ENCODE measurements at places on chromosomes 11 and 22.

DNA sequence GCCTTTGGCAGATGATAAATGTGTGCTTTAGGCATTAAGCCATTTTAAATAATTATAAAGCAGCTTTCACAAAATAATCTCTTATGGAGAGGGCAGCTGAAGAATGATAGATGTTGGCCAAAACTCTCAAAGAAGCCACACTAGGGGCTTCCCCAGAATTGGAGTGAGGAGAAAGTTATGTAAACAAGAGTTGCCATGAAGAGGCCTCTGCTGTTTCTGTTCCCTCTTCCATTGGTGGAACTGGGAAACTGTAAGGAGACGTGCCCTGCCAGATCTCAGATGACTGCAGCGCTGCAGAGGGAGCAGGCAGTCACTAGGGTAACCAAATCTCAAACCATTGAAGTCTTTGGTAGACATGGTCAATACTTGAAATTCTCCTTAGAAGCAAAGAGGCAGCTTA is 19.4 kb upstream of the APLP2 start:
- DNase-seq: no peak

GRCh38 chr11:33875621-33876294 is 16.1 kb downstream of the LMO2 start:
- no peak for DNase-seq

- DNase-seq: no peak
Observed at GRCh38 chr11:57338142-57338541, at the start of gene P2RX3. Gene P2RX3 (plus strand): TSS chr11:57338352. CDS start chr11:57338551, 199 bp downstream.

DNA sequence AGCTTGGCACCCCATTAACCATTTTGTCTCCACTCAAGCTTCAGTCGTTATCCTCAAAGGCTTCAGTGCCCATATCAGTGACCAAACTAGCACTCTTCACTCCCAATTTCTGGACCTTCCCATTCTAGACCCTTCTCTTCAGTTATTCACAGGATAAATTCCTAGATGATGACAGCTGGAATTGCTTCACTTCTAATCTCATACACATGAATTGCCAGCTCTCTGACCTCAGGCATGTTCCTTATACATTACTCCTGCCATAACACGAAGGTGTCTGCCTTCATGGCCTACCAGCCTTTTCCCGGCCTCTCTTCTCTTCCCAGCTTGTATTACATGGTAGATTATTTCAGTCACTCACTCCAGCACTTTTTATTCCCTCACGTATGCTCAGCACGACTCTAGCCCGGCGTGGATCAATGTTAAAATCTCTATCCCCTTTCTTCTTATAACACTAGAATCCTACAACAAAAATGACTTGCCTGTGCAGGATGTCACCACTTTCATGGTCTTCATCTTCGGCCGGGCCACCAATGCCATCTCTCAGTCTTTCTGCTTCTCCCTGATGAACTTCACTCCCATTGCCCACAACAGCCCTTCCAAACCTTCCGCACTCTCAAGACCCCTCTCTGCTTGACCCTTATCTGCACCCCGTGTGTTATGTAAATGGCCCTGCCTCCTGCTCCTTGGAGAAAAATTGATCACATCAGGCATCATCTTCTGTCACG is 36.9 kb downstream of the EIF3F start:
- peak; percentile 11 for DNase-seq

DNA sequence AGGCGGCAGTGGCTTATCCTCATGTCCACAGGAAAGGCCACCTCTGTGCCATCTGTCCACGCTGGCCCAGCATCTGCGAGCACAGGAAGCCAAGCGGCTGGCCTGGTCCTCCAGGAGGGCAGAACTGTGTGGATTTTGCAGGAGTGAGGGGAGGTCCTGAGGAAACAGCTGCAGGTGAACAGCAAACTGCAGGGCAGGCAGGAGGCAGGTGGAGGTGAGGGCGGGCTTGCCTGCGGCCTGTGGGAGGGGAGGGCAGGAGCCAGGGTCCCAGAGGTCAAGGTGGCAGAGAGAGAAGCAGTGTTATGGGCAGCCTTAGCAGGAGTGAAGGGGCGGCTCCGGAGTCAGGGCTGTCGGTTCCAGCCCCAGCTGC is 369.7 kb downstream of the SHANK2 start:
- DNase-seq: no peak

DNA sequence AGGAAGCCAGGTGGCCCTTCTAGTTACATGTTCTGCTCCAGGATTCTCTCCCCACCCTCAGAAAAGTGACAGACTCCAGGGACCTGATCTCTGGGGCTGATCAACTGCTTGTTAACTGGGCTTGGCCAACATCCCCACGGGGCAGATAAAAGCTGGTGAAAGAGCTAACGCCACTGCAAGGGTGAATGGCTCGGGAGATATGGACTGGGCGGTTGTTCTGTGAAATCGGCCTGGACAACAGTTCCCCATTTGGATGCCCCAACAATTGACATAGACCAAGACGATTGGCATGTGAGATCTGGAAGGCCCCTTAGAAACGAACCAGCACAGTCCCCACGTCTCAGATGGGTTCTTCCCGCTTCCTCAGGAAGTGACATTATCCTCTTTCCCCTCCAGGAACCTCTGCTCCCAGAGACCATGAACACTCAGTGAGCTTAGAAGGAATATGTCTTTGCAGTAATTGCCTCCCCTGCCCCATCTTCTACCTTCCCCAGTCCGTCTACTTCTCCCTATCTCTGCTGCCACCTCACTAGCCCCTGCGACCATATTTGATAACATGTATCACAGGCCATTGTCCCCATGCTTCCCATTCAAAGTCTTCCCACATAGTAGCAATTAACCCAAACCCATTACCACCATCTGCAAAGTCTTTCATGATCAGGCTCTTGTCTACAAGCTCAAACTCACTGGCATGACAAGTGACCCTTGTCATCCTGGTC is 5.6 kb upstream of the PRG2 start:
- DNase-seq: no peak

DNA sequence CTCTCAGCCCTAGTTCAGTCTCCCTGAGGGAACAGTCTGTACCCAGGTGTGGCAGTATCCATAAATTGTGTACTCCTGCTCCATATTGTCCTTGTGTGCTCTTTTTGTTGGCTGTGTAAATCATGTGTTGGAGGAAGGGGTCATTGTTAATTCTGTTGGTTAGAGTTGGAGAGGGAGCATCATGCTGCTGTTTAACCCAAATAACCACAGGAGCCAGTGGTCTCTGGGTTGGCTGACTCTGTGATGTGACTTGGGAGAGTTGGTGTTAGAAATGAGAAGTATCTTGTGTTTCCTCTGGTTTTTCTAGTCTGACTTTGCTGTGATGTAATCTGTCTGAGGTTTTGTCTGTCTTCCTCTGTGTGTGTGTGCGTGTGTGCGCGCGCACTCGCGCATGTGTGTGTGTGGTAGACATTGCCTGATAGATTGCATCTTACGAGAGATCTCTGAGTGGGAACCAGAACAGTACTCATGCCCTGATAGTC is 30.5 kb downstream of the CTNND1 start:
- peak; percentile 87 for DNase-seq

GRCh38 chr11:69538854-69539253 is 57.4 kb downstream of the LINC01488 start:
- no peak for DNase-seq

DNA sequence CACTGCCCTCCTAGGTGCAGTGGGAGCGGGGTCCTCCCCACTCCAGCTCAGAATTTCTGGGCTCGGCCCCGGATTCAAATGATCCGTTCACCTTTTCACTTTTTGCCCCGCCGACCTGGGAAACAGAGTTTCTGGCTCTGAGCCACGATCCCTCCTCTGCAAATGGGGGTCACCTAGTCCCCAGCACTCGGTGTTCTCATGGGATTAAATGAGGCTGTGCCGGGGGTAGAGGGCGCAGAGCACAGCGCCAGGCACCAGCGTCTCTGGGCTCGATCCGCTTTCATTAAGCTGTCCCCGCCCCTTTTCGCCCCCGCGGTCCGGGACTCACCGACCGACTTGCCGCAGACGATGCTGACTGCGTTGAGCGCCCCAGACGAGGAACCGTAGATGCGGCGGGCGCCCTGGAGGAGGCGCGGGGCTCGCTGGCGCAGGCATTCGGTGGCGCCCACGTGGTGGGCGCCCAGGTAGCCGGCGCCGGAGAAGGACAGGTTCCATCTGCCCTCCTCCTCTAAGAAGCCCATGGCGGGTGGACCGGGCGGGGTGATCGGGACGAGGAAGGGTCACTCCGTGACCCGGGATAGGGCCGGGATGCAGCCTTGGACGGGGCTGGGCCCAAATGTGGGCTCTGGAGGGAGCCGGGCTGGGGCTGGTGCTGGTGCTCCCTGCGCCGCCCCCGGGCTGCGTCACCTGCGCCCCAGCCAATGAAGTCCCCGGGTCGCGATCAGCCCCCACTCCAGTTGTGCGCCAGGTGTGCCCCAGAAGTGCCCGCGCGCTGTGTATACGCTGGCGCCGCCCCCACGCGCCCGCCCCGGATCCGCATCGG is at the start of gene PNPLA5:
TSS of gene PNPLA5 (minus strand) at position 654 of the 823 bp plus-strand sequence. CDS start at position 521, 133 bp downstream.
- peak; percentile 62 for DNase-seq

DNA sequence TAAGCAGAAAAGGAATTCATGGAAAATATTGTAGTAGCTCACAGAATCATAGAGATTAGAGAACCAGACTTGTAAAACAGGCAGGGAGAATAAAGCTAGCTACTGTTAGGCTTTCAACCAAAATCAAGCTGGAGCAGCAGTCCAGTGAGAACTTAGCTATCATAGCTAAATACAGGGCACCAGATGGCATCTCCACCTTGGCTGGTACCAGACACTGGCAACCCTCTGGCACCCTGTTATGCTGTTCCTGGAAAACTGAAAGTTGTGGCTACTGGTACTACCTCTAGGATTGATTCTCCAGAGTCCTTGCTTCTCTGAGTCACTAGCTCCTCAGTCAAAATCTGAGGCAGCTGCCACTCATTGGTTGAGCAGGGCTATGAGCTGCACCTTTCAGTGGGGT is 6.0 kb upstream of the DRD2 start:
- DNase-seq: no peak

DNA sequence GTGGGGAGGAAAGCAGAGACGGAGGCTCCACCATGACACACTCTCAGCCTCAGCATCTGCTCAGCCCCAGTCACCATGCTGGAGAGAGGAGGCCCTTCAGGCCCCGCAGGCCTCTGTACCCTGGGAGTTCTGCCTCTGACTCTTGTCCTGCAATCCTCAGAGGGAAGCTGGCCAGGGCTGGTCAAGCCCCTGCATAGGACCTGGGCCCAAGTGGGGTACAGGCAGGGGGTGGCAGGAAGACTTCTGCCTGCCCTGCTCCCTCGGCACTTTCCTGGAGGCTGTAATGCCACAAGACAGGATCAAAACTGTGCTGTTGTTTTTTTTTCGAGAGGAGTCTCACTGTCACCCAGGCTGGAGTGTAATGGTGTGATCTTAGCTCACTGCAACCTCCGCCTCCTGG is 33.7 kb downstream of the LRRC74B start:
- no peak for DNase-seq

DNA sequence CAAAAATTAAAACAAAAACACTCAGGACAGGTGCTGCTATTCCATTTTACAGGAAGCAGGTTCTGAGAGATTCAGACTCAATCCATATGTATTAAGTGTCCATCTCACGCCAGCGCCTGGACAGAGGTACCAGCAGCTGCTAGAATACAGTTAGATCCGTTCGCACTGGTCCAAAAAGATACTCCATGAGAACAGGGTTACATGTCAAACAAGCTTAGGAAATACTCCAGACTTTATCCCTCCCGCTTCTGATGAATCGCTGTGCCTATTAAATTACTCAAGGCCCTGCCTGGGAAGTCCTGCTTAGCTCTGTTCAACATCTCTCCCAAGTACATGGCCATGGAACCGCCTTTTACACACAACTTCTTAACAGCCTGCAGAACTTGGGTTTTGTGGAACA is 50.2 kb upstream of the SLC35C1 start:
- no peak for DNase-seq

- DNase-seq: no peak
Observed at GRCh38 chr22:46237453-46238124, 12.5 kb downstream of the CDPF1 start.

DNA sequence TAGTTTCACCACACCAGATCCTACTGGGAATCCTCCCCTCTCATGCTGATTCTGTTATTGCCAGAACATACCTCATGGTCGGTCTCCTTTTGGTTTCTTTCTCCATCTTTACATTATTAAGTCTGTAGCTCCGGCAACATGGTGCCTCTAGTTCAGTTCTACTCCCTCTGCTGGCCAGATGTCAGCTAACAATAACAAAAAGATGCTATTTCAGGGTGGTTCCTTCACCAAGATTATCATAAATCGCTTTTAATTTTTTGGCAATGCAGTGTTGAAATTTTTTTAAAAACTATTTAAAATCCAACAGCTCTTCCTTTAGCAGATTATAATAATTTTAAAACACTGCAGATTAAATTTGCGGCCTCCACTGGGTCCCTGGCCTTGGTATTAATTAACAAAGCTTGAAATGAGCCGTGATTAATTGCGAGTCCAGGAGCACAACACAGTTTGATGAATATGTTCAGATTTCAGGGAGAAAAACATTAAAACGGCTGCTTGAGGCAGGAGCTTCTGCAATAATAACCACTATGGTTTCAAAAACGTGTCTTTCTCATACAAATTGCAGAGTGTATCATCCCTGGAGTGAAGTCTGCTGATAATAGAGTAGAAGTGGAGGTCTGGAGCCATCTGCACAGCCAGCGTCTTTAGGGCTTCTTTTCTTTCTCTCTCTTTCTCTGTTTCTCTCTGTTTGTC is 492.9 kb upstream of the KIRREL3 start:
- DNase-seq: no peak

GRCh38 chr22:39278040-39278439 is 33.3 kb upstream of the PDGFB start:
- DNase-seq: no peak

- DNase-seq: no peak
Observed at GRCh38 chr11:130706572-130706971, 209.7 kb downstream of the SNX19 start.

- no peak for DNase-seq
Observed at GRCh38 chr11:61694602-61694939, 14.4 kb downstream of the DAGLA start.

DNA sequence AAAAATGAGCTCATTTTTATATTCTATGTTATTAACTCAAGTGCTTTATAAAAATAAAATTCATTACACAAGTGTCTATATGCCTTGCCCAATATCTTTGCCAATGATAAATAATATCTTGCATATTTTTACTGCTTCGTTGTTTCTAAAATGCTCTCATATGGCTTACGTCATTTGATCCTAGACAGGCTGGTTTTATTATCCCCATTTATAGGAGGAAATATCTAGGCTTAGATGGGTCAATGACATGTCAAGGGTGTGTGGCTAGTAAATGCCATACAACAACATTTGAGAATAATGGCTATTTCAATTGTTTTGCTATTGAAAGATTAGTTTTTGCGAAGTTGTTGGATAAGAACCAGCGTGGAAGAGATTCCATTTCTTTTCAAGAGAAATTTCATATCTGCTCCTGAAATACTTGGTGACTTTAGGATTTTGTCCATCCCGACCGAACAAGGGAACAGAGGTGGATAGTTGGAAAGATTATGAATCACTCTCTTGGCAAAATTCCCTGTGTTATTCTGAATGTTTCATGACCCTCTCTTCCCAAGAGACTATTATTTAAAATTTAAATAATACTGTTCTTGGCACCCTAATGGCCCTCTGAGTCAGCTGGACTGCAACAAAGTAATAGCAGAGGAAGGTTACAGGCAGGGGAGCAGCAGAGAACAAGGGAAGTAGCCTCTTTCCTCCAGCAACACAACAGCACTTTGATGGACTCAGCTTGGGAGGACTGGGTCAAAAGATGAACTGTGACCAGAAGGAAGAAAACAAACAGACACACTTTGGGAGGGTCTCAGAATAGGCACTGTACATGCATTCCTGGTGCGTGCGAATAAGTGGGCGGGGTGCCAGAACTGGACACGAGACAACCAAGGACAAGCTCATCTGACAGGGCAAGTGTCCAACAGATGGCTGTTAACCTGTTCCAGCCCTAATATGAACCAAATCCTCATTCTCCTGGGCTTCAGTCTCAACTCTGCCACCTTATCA is 94.5 kb downstream of the ME3 start:
- no peak for DNase-seq

GRCh38 chr11:24373516-24373915 is 123.3 kb upstream of the LUZP2 start:
- DNase-seq: no peak
